ENCODE measurements at places on chromosomes 5 and 9.

DNA sequence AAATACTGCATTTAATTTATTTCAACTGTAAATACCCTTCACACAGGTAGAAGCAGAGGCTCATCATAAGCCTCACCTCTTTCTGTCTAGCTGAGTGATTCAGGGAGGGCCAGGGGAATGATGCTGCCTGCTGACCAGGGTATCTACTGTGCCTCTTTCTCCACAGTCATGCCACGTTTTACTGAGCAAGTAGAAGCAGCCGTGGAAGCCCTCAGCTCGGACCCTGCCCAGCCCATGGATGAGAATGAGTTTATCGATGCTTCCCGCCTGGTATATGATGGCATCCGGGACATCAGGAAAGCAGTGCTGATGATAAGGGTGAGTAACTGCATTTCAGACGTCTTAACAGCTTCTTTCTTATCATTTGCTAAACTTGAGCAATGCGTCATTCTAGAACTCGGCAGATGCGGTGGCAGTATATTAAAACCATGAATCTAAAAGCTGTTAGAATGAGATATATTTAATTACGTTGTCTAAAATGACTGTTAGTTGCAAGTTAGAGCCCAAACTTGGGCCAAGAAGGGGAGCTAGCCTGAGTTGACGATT, 50.0 kb upstream of the LRRTM2 start:
- DNase-seq = no peak

GRCh38 chr5:33198836-33199235, 241.9 kb upstream of the TARS1 start:
- DNase-seq = no peak

- DNase-seq = no peak
Observed at GRCh38 chr9:126783949-126784348, 20.9 kb upstream of the ZBTB43 start.

GRCh38 chr9:128244091-128244836, 31.5 kb downstream of the GOLGA2 start:
- DNase-seq = no peak

DNA sequence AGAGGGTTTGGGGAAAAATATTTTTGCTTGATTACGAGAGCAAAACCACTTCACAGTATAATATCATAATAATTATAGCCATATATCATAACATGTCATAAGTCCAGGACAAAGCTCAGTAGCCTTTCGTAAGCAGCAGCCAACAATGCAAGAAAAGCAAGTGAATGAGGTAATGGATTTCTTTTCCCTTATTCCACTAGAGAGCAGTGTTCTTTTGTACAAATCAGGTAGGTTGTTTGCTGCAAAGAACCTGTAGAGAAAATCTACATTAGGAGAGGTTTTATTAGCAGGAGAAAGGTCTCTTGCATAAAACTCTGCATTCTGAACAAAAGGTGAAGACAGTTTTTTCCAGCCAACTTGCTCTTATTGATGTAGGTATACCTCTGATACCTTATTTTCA, 1033.4 kb downstream of the TLE4 start:
- DNase-seq = no peak

- no peak for DNase-seq
Observed at GRCh38 chr9:125549891-125550885, 156.8 kb downstream of the MAPKAP1 start.

- DNase-seq = no peak
Observed at GRCh38 chr5:151212406-151212798, 11.5 kb downstream of the CCDC69 start.

- DNase-seq = peak; percentile 56
Observed at GRCh38 chr5:138180183-138180782, 1.4 kb downstream of the KIF20A start.

DNA sequence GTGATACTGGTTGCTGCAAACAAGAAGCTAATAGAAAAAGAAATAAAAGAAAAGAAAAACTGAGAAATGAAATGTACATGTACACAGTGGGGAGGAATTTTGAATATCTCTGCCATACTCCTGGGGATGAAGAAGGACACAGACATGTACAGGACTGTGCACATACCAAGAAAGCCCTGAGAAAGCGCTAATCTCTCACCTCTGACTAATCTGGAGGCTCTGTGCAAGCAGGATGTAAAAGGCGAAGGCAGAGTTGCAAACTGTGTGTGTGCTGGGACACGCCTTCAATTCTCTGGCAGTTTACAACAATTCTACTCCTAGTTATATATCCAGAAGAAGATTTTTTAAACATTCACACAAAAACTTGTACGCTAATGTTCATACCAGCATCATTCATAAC, 211.4 kb downstream of the KIAA0825 start:
- DNase-seq = no peak

DNA sequence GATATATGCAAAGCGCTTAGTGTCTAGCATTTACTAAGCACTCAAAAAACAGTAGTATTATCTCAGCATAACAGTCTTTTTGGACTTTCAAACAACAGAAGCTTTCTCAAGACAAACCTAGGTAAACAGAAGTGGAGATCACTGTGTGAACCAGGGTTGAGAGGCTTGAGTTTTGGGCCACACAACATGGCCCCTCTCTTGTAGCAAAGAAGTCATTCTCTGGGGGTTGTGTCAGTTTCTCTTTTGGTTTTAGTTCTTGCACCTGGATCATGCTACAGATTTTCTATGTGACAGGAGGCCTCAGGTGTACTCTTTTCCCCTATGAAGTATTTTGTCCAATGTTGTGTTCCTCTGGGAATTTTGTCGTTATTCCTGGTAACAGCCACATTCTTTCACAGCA, 30.0 kb downstream of the INSYN2B start:
- no peak for DNase-seq

- DNase-seq = no peak
Observed at GRCh38 chr5:143101725-143102386, 301.6 kb downstream of the NR3C1 start.

DNA sequence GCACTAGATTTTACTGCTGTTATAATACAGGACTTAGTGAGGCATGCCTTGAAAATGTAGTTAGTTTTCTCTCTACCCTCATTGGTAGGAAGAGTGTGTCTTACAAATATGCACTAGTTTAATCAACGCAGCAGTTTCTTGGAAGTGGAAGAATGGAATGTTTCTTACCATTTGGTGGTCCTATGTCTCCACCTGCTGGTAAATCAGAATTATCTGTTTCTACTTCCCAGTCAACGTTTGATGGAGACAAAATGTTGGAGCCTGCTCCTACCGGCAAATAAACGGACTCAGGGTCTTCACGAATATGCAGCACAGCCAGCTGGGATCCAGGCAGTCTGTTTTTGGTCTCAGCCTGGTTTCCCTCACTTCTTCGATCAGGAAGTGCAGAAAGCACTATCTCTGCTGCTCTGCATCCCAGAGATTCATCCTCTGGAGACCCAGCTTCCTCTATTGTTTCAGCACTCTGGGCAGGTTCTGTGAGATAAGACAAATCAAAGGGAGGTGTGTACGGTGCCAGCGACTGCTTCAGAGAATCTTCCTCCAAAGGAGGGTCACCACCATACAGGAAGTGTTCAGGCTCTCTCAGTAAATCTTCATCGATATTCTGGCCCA, 59.5 kb upstream of the PCA3 start:
- DNase-seq = peak; percentile 64

GRCh38 chr9:134991808-134992754, 74.4 kb upstream of the FCN1 start:
- no peak for DNase-seq

GRCh38 chr9:116000748-116001329, 152.8 kb upstream of the PAPPA start:
- no peak for DNase-seq

GRCh38 chr9:113580954-113581311, 117.4 kb downstream of the RGS3 start:
- no peak for DNase-seq

- no peak for DNase-seq
Observed at GRCh38 chr5:142767178-142767577, 3.0 kb upstream of the ARHGAP26 start.

GRCh38 chr9:811106-811531, 30.4 kb upstream of the DMRT1 start:
- no peak for DNase-seq

DNA sequence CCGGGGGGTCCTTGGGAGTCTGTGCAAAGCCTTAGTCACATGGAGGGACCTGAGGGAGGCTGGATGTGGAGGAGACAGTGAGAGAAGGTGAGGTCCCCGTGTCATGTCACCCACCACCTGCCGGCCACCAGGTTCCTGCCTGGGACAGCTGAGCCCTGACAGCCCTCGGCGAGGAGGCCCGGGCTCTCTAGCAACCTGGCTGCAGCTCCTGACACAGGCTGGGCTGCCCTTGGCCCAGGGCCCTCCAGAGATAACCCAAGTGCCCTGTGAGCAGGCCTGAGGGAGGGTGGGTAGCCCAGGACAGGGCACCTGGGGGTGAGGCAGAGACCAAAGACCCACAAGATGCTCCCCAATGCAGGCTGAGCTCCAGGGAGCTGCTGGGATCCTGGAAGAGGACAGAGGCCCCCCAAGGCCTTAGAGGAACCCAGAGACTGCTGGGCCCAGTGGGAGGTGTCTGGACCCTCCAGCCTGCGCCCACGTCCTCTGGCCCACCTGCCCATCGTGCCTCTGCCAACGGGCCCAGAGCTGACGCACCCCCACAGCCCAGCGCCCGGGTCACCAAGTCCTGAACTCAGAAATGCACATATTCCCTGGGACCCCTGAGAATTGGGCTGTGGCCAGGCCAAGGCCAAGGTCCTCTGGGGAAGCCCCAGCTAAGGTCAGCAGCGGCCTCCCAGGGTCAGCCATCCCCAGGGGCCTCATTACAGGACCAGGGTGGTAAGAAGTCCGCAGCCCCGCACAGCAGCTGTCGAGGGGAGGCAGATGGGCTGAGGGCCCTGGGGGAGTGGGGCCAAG, 8.8 kb upstream of the PTGDS start:
- DNase-seq = no peak

GRCh38 chr9:130918101-130918825, 20.8 kb downstream of the FIBCD1 start:
- no peak for DNase-seq

GRCh38 chr5:142677198-142677597, 8.7 kb downstream of the FGF1 start:
- no peak for DNase-seq

- DNase-seq = no peak
Observed at GRCh38 chr9:93510041-93510440, 56.7 kb upstream of the FAM120AOS start.

DNA sequence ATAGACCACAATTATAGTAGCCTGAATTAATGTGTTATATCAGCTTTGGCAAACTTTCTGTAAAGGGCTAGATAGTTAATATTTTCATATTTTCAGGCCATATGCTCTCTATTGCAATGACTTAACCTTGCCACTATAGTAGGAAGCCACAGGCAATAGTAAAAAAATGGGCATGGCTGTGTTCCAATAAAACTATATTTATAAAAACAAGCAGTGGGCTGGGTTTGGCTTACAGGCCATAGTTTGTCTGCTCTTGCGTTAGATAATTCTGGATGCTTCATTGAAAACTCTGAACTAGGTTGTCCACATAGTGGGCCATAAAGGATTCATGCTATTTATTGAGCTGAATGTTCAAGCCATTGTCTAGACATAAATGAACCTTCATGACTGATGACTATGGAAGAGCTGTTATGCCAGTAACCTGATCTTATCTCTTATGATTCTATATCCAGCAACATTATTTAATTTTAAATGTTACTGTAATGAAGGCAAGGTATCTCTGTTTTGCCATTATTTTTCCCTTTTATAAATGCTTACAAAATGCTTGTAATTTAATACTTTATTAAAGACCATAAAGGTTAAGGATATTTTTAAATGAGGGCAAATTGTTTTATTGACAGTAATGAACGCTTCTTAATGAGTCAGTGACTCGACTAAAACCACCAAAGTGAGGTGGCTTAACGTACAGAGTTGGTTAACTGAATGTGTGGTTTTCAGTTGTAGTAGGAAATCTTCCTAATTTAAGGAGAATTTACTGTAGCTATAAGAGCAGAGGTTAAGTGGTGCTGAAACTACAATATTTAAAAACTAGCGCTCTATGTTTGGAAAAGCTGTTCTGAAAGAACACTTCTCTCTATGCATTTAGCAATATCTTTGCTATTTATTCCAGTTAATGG, 560.6 kb downstream of the PRR16 start:
- DNase-seq = no peak

DNA sequence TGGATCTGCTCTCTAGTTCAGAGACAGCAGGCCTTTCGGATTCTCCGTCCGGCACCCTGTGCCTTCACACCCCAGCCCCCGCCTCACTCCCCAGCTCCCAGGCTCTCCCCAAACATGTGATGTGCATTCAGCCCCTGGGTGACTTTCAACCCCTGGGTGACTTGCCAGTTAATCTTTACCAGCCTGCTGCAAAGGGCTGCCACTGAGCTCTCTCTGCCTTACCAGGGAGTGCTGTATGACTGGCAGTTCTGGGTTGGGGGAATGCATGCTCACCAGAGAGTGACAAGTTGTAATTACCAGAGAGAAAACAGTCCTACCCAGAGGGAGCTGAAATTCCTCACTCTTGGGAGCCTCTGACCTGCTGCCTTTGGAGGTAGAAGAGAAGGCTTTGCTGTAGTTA, 4.9 kb upstream of the ADRA1B start:
- no peak for DNase-seq

DNA sequence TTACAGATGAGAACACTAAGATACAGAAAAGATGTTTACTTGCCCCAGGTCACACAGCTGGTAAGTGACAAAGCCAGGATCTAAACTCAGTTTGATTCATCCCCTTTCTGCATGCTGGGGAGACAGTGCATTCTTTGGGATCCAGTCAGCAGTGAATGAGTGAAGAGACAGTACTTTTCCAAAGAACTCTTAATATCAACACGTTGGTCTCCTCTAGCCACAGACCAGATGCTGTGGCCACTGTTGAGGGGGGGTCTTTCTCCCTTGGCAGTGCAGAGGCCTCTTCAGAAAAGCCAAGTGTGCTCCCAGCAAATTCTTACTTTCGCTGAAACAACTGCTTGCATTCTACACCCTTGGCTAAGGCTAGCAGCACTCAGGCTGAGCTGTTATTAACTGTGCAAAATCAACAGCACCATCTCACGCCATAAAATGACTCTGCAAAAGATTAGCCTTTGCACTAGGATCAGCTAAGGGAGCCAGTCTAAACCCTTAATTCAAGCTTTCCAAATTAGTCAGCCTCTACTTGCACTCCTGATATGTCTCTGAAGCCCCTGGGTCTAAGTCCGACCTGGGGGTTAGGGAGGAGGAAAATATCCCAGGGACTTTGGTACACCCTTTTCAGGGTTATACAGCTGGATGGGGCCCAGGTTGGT, 4.8 kb upstream of the TMEM171 start:
- DNase-seq = no peak

GRCh38 chr5:133108481-133108921, 56.7 kb downstream of the HSPA4 start:
- no peak for DNase-seq

GRCh38 chr9:36827593-36827992, 206.5 kb downstream of the PAX5 start:
- DNase-seq = no peak

GRCh38 chr9:34454571-34455065, 3.8 kb downstream of the FAM219A start:
- peak; percentile 38 for DNase-seq

- DNase-seq = no peak
Observed at GRCh38 chr5:6395621-6396020, 17.3 kb upstream of the MED10 start.

DNA sequence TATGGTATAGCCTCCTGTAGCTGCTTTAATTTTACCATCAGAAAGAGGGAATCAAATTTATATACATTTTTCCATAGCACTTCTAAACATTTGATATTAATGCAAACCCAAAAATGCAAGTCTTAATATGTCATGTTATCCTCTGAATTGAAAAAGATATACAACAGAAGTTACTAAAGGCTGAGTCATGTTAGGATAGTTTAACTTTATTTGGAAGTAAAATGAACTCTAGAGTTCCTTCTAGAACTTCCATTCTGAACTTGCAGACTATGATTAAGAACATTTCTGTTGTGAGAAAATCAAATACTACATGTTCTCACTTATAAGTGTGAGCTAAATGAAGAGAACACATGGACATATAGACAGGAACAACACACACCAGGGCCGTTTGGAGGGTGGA, 317.3 kb upstream of the PRR16 start:
- no peak for DNase-seq

Data from NCI-H1436 (cell line).